ENCODE measurements at places on chromosomes 2 and 18.

DNA sequence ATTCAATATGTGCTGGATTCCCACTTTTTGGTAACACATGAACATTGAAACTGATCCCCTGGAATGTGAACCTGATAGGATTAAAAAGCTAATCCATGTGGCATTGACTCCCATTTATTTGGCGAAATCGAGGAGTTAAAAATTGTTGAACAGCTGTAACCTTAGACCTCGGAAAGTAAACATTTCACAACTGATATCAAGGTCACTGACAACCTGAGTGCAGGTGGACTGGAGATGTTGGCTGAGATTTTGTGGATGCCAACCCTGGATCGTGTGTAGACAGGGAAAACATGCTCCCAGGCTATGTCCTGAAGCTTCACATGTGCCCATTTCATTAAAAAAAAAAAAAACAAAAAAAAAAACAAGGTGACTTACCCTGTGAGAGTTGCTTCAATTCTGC is 204.8 kb downstream of the SETBP1 start:
- no peak for DNase-seq

- peak; percentile 25 for DNase-seq
These were observed 33.0 kb upstream of the PTH2R start for GRCh38 chr2:208373460-208374089.

- DNase-seq = no peak
These were observed 216.8 kb upstream of the HNMT start for GRCh38 chr2:137747509-137747908.

DNA sequence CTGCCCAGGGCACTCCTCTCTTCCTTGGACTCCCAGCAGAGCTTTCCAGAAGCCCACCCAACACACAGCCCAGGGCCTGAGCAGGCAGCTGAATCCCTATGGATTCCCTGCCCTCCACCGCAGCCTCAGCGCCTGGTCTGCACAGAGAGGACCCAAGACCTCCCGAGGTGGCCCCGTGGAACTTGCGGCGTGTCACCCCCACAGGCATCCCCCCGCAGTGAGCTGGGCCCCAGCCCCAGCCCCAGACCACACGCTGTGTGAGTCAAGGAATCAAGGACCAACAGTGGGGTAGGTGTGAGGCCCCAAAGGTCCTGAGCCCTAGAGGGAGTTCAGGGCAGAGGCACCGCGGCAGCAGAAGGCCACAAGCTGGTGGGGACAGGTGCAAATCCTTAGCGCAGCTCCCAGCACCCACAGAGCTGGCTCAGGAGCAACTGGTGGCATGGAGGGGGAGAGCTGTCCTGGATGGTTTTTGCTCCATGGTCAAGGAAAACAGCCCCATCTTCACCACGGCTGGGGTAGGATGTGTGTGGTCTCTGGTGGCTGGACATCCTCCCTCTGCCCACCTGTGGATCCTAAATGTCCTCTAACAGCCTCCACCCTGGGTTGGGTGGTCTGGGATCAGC is 8.5 kb downstream of the HS6ST1 start:
- DNase-seq = no peak

GRCh38 chr2:239903803-239904202 is 121.3 kb downstream of the NDUFA10 start:
- no peak for DNase-seq

GRCh38 chr18:42086288-42086687 is 131.3 kb downstream of the PIK3C3 start:
- DNase-seq = no peak

DNA sequence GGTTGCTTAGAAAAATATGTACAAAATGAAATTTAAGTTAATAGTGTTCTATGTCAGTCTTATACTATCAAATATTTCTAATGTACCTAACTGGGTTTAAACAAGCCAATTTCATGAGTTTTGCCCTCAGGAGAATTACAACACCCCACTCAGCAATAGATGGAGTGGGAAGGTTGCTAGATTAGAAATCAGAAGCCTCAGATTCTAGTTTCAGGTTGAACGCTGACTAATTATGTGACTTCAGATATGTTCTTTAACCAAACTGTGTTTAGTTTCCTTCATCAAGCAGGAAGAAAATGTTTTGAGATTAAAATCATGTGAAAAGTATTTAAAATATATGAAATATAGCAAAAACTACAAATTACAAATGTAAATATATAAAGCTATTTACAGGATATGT is 133.8 kb upstream of the KCNH7 start:
- no peak for DNase-seq

GRCh38 chr2:224041554-224041953 is 2.5 kb upstream of the SERPINE2 start:
- no peak for DNase-seq

- DNase-seq = no peak
These were observed 65.4 kb upstream of the CHST9 start for GRCh38 chr18:27250471-27250870.

GRCh38 chr2:126765395-126765794 is 109.4 kb downstream of the GYPC start:
- DNase-seq = no peak

GRCh38 chr2:10493634-10494281 is 45.6 kb upstream of the ODC1 start:
- DNase-seq = peak; percentile 88

- no peak for DNase-seq
These were observed 1.7 kb downstream of the MYO1B start for GRCh38 chr2:191246820-191247380.

Data from activated CD4-positive, alpha-beta T cell treated with anti-CD3 and anti-CD28 coated beads for 48 hours (primary cell).